ENCODE measurements at places on chromosomes 12 and 14. TPM values are rescaled to one million over a fixed set of nuclear protein-coding genes. Genes with fewer than 3 reads are reported as not detected.

DNA sequence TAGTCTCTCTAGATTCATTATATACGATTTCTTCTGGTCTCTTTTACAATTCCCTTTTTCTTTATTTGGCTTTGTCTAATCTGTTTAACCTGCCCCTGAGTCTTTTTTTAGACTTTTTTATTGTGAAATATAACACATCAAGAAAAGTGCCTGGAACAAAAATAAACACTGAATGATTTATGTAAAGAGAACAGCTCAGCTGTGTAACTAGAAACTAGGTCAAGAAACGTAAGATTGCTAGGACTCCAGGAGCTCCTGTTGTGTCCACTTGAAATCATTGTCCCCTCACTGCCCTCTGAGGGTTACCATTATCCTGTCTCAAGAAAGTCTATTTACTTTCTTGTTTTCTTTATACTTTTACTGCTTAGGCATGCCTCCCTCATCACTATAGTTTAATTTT lies 23.1 kb downstream of the EXD2 start:
- H3K4me3 ChIP-seq = no peak overlapping the region
- H3K27ac ChIP-seq = peak overlapping the region; percentile 41
- H3K27me3 ChIP-seq = no peaks in the 10 kb centered on the region
- H3K36me3 ChIP-seq = no peaks in the 10 kb centered on the region

Gene CCNB1IP1
- 43.8 TPM for total RNA-seq

GRCh38 chr12:1890810-1891209 lies 27.6 kb downstream of the CACNA2D4 start:
- H3K27ac ChIP-seq = no peak overlapping the region
- H3K27me3 ChIP-seq = no peaks in the 10 kb centered on the region
- H3K36me3 ChIP-seq = no peaks in the 10 kb centered on the region
- no peaks in the 10 kb centered on the region for H3K4me1 ChIP-seq

DNA sequence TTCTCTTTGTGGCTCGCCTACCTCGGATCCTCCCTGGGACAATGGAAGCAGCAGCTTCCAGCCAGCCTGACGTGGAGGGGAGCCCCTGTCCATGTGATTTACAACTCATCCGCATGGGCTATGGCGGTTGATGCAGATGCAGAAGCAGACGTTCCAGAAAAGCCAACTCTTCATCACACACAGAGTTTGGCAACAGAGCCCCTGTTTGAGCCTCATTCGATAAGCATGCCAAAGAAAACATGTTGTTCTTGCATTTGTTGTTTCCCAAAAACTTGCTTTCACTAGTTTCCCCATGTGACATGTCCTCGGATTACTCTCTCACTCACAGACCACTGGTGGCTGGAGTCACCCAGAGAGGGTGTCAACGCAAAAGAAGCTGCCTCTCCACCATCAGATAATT lies 16.4 kb upstream of the TC2N start:
- H3K4me1 ChIP-seq = peaks cover under 1% of the 10 kb centered on the region
- H3K27ac ChIP-seq = peak overlapping the region; percentile 49
- no peak for DNase-seq
- H3K27me3 ChIP-seq = no peaks in the 10 kb centered on the region
- no peak overlapping the region for H3K4me3 ChIP-seq

DNA sequence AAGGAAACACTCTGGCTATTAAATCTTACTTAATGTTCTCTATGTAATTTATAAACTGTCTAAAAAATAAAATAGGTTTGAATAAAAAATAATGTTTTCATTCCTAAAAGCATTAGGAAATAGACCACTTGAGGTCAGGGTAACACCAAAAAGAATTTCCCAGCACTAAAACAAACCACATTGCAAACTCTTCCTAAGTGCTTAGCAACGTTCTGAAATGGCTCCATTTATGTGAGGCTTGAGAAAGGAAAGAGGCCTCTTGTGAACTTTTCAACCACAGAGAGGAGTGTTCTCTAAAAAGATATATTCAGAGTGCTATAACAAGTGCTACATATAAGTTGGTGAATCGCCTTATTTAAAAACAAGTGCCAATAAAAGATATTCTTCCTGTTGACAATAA lies 42.7 kb downstream of the ALX1 start:
- no peak overlapping the region for H3K4me3 ChIP-seq
- H3K27ac ChIP-seq = no peak overlapping the region
- DNase-seq = no peak
- H3K4me1 ChIP-seq = no peaks in the 10 kb centered on the region
- no peaks in the 10 kb centered on the region for H3K36me3 ChIP-seq

GRCh38 chr14:82676403-82676802 lies 1142.8 kb upstream of the SEL1L start:
- DNase-seq = no peak
- no peaks in the 10 kb centered on the region for H3K27me3 ChIP-seq
- no peak overlapping the region for H3K4me3 ChIP-seq
- no peak overlapping the region for H3K27ac ChIP-seq
- H3K4me1 ChIP-seq = no peaks in the 10 kb centered on the region
- H3K36me3 ChIP-seq = no peaks in the 10 kb centered on the region

Gene RIN3
- total RNA-seq = 12.5 TPM

Gene CLEC4A
- total RNA-seq = 1.2 TPM

DNA sequence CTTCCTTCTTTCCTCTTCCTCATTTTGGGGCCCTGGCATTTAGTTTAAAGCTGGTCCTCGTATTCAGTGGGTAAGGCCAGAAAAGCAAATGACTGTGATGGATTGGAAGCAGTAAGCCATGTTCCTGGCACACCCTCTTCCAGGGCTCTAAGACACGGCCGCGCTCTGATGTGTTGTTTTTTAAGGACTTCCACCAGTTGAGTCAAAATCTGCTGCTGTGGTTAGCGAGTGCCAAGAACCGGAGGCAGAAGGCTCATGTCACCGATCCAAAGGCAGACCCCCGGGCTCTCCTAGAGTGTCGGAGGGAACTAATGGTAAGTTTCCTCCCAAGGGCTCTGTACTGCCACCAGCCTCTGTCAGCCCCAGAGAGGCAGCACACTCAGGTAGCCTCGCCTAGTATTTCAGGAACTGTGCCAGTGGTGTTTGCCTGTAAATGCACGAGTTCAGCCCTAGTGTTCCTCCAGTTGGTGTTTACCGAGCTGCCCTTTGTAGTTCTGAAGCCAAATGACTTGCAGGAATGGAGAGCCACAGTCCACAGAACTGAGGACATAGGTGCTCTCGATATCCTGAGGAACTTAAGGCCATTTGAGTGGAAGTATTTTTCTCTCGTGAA lies 72.7 kb downstream of the ESR2 start:
- no peaks in the 10 kb centered on the region for H3K4me1 ChIP-seq
- DNase-seq = no peak
- H3K27ac ChIP-seq = no peak overlapping the region
- no peak overlapping the region for H3K4me3 ChIP-seq

DNA sequence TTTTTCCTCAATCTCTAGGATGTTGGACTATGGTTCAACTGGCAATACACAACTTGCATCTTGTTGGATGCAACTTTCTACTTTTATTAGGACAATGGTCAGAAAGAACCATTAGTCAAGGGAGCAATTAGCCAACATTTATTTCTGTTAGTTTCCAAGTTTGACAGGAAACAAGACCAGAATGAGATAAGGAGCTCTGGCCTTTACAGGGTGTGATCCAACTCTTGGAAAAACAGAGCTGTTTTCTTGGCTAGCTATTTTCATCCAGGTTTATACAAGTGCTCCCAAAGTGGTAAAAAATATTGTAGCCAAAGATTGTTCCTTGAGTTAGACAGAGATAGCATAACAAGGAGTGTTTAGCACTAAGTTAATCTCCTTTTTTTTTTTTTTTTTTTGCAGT lies 3.9 kb upstream of the SYNE2 start:
- no peak overlapping the region for H3K4me3 ChIP-seq
- DNase-seq = no peak
- H3K27ac ChIP-seq = no peak overlapping the region

DNA sequence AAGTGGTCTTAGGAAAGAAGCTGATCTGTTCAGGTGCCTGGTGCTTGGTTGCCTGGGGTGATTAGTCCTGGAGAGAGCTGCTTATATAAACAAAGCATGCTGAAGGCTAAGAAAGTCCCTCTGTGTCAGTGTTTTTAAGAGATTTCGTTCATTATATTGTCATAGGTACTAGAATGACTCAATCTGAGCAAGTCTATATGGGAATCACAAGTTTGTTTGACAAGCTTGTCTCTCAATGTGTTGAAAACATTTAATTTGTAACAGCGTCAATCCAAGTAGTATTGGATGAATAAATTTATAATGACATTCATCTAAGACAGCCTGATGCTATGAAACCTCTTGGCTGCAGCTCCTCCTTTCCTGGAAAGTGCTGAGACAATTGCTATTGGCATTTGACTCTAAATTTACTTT lies 256.3 kb downstream of the TMTC2 start:
- H3K27ac ChIP-seq = no peak overlapping the region
- H3K36me3 ChIP-seq = no peaks in the 10 kb centered on the region
- no peaks in the 10 kb centered on the region for H3K27me3 ChIP-seq
- DNase-seq = no peak
- no peak overlapping the region for H3K4me3 ChIP-seq

DNA sequence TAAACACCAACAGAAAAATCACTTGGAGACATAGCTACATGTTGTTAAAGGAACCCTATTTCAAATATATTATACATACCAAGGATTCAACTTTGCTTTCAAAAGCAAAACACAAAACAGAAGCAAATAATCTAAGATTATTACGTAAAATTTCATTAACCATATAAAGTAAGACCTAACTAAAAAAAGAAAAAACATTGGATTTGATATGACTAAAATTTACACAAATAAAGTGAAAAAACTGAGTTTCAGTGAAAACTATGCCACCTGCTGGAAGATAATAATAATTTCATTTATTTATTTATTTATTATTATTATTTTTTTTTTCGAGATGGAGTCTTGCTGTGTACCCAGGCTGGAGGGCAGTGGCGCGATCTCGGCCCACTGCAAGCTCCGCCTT lies 45.2 kb downstream of the WDHD1 start:
- no peak overlapping the region for H3K27ac ChIP-seq
- no peaks in the 10 kb centered on the region for H3K27me3 ChIP-seq
- H3K4me3 ChIP-seq = no peak overlapping the region

- H3K36me3 ChIP-seq = no peaks in the 10 kb centered on the region
- H3K27me3 ChIP-seq = no peaks in the 10 kb centered on the region
- H3K27ac ChIP-seq = no peak overlapping the region
- no peak for DNase-seq
- H3K4me3 ChIP-seq = no peak overlapping the region
Measured at GRCh38 chr14:69131176-69131575, 21.7 kb downstream of the DCAF5 start.

- peaks cover 21% of the 10 kb centered on the region for H3K36me3 ChIP-seq
- peak overlapping the region; percentile 89 for H3K27ac ChIP-seq
- DNase-seq = no peak
- H3K27me3 ChIP-seq = no peaks in the 10 kb centered on the region
- H3K4me3 ChIP-seq = peak overlapping the region; percentile 91
- peaks cover 36% of the 10 kb centered on the region for H3K4me1 ChIP-seq
Measured at GRCh38 chr12:50926415-50926814, 25.9 kb upstream of the HIGD1C start.

- peak overlapping the region; percentile 90 for H3K4me3 ChIP-seq
- peaks cover 24% of the 10 kb centered on the region for H3K4me1 ChIP-seq
- H3K36me3 ChIP-seq = peaks cover 40% of the 10 kb centered on the region
- H3K27ac ChIP-seq = peak overlapping the region; percentile 87
- H3K27me3 ChIP-seq = no peaks in the 10 kb centered on the region
- no peak for DNase-seq
Measured at GRCh38 chr12:120438495-120439198, 734 bp downstream of the COX6A1 start.
